Muscle of back (tissue), 13 donors: ENCODE measurements at places on chromosomes 11 and 22.

DNA sequence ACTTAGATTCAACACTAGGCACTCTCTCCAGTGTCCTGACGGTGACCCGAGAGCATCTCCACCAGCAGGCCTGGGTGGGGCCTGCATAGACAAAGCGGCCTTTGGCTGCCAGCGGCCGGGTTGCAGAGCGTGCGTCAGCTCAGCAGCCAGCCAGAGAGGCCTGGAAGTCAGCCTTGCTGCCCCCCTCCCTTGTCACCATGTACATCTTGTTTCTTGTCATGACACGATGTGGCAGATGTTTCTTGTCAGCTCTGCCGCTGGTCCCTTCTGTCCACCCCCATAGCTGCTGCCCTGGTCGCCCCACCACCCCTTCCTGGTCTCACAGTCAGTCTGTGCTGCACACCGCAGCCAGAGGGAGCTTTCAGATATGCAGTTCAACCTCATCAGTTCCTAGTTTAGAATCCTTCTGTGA lies 33.1 kb upstream of the CBX7 start:
- DNase-seq, result peak; percentile 45

GRCh38 chr22:19429950-19430889 lies 1.3 kb downstream of the HIRA start:
- DNase-seq, result peak; percentile 16

- DNase-seq, result no peak
Measured at GRCh38 chr11:2777386-2777785, 77.6 kb upstream of the KCNQ1OT1 start.

DNA sequence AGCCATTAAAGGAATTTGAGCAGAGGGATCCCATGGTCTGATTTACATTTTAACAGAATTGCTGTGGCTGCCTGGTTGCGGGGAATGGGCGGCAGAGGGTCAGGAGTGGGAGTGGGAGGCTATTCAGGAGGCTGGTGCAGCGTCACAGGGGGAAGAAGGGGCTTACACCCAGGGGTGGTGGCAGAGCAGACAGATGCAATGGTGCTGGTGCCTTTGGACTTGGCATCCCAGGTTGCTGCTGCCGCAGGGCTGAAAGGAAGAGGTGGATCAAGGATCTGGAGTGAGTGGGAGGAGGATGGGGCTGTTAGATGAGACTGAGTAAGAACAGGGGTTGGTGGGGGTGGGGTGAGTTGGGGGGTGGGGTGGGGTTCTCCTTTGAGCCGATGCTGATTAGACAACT lies 38.5 kb downstream of the GRIK4 start:
- no peak for DNase-seq

GRCh38 chr11:22467741-22468140 lies 129.6 kb downstream of the SLC17A6 start:
- no peak for DNase-seq
